ENCODE measurements at places on chromosomes 2 and 18.

- DNase-seq: no peak
Observed at GRCh38 chr18:76416911-76417310, 78.1 kb downstream of the ZNF516 start.

- DNase-seq: no peak
Observed at GRCh38 chr2:38068234-38068633, 7.7 kb downstream of the CYP1B1 start.

- DNase-seq: no peak
Observed at GRCh38 chr2:103960951-103961350, 893.0 kb upstream of the POU3F3 start.

DNA sequence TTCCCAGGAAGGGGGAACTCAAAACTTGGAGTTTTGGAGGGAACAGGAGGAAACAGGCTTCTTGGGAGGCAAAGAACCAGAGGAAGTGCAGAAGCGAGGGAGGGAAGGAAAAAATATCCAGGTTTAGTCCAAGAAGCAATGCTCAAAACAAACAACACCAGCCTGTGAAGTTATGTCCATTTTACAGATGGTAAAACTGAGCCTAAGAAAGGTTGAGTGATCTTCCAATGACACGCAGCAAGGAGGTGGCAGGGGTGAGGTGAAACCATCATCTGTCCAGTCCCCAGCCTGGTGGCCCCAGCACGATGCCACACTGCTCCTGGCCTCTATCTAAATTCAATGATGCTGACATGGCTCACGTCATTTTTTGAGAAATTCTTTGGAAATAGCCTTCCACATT, 10.8 kb downstream of the DNMT3A start:
- DNase-seq: no peak

DNA sequence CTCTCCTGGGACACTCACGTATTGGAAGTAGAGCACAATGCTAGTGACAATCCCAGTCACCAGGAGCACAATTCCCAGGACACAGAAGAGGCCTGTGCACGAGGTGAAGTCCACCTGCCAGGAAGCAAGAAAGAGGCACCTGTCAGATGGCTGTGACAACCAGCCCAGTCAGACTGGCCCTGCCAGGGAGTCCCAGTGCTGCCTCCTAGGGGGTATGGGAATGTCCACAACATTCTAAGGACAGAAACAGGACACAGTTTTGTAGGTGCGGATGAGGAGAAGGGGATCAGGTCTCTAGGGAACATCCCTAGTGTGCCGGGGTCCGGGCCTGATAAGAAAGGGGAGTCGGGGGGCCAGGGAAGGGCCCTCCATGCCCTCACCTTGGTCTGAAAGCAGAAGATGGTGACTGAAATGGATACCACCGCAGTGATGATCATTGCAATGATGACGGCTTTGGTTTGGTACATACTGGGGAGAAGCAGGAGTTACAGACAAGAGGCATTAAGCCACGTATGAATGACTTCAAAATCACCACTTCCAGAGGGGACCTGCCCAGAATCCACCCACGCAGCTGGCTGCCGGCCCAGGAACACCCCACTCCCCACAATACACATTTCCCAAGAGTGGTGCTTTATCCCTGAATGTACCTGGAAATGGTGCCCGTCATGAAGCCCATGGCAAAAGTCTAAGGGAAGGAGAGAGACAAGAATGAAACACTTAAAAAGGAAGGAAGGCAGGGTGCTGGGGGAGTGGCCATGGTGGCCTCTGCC, 6.9 kb downstream of the PNKD start:
- no peak for DNase-seq

- DNase-seq: no peak
Observed at GRCh38 chr2:31334311-31335026, 80.1 kb downstream of the XDH start.

GRCh38 chr18:56076723-56077122, 488.7 kb upstream of the TCF4 start:
- no peak for DNase-seq

GRCh38 chr2:151952691-151953456, 124.7 kb upstream of the ARL5A start:
- DNase-seq: no peak

- DNase-seq: no peak
Observed at GRCh38 chr2:128402911-128403670, 84.4 kb upstream of the HS6ST1 start.

DNA sequence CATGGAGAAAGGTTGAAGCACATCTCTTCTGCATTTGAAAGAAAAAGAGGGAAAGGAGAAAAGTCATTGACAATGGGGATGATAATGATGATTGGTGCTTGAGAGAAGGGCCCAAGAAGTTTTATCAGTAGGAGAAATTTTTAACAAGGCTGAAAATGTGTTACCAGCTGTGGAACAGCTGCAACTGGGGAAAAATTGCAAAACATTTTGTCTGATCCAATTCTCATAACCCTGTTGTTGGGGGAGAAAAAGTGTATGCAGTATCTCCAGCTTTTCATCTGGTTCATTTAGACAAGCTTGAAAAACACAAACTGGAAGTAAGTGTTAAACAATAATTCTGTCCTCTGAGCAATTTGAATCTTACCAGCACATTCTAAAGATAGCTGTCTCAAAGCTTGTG, 92.7 kb downstream of the CSRNP3 start:
- DNase-seq: no peak

Data from stimulated activated CD4-positive, alpha-beta T cell treated with anti-CD3 and anti-CD28 coated beads, TNF-alpha, amount 100 ng/mL, for 1 hour (primary cell).